GM20000 (cell line): ENCODE measurements at places on chromosomes 4 and X.

DNA sequence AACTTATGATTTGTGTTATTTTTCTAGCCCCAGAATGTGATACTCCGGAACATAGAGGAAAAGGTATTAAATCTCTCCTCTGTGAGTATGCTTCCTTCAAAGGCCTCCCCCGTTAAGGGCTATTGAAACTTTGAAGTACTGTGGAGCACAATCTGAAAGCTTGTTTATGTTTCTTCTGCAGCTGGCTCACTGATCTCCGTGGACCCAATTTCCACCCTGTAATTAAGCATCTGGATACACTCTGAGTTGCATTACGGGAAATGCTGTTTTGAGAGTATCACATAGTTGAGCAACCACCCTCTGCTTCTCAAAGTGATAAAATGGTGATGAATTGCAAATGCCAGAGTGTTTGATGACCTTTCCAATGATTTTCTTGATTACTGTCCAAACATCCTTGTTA is 296.8 kb upstream of the PABPC5 start:
- DNase-seq = no peak

- DNase-seq = no peak
Observed at GRCh38 chr4:87521757-87522374, 7.3 kb downstream of the SPARCL1 start.

DNA sequence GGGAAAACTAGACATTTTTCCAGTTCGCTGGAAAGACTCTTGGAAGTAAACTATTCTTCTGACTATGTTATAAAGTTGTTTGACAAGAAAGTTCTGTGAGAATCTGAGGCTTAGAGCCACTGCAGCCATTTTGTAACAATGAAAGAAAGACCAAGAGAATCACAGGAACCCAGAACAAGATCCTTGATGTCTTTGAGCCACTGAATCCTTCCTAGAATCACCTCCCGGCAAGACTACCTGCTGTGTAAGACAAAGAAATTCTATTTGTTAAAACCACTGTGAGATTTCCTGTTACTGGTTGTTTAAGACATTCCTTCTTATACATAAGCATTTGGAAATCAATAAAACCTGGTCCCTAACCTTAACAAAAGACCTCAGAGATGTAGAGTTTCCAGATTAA is 175.7 kb upstream of the RASGEF1B start:
- no peak for DNase-seq

DNA sequence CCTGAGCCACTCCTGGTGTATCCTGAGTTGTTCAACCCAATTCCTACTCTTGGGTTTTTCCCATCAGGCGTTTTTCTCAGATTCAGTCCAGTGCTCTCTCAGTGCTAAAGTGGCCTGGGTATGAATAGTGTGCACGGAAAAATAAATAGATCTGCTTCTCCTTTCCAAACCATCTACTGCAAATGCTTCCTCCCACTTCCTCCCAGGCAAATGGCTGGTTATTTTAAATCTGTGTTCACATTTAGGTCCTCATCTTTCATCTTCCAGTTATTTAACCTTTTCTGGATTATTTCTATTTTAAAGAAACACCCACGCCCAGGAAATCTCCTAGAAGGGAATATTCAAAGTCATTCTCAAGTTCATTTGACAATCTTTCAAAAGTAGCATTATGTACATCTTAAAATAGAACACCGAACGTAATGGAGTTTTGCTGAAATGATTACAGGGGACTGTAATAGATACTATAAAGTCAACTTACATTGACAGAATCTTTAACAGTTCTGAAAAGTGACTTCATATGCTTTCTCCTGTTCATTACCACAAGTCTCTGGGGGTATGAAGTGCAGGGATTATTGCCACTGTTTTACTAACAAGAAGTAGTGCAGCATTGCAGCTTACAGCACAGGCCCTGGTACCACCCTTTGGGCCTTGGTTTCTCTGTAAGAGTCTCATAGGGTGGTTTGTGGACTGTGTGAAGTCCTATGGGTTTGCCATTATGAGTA is 66.3 kb downstream of the MED28 start:
- DNase-seq = no peak

GRCh38 chrX:153825042-153825441 is 5.3 kb downstream of the PDZD4 start:
- DNase-seq = no peak

DNA sequence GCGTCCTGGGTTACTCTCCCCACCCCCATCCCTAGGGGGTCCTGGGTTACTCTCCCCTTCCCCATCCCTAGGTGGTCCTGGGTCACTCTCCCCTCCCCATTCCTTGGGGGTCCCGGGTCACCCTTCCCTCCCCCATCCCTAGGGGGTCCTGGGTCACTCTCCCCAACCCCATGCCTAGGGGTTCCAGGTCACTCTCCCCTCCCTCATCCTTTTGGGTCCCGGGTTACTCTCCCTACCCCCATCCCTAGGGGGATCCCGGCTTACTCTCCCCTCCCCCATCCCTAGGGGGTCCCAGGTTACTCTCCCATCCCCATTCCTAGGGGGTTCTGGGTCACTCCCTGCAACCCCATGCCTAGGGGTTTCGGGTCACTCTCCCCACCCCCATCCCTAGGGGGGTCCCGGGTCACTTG is 1.5 kb downstream of the ASMTL start:
- no peak for DNase-seq
